ENCODE measurements at places on chromosomes 13 and 19.

DNA sequence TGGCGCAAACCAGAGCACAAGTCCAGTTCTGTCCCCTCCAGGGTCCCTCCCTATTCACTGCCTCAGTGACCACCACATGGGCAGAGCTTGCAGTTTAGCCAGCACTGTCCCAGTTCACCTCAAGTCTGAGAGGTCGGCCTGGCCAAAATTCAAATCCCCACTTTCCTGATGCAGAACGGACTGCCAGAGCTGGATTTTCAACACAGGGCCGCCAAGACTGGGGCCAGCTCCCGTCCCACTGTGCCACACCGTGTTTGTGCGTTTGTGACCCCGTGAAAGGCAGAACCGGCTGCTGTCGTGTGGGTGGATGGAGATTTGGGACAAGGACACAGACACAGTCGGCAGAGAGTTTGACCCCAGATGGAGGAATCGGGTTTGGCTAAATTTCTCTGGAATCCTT lies 176.7 kb downstream of the URI1 start:
- DNase-seq = no peak

DNA sequence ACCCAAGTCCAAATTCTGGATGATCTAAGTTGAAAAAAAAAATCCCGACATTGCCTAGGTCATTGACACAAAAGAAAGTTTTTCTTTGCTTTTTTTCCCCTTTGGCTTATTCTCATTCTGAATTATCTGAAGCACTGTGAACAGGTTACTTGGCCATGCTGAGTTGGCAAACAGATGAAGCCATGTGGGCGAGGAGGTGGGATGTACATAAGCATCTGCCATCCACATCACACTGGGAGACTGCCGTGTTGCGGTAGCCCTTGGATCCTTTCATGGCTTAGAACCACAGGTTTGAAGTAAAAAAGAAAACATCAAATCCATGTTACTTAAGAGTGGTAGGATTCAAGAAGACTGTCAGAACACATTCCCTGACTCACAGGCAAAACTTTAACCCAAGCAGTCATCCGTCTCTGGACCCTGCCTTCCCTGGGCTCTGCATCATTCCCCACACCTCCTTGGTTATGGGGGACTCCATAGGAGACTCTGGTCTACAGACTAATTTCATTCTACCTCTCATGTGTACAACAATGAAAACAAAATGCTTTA lies 242.5 kb upstream of the SERP2 start:
- no peak for DNase-seq

DNA sequence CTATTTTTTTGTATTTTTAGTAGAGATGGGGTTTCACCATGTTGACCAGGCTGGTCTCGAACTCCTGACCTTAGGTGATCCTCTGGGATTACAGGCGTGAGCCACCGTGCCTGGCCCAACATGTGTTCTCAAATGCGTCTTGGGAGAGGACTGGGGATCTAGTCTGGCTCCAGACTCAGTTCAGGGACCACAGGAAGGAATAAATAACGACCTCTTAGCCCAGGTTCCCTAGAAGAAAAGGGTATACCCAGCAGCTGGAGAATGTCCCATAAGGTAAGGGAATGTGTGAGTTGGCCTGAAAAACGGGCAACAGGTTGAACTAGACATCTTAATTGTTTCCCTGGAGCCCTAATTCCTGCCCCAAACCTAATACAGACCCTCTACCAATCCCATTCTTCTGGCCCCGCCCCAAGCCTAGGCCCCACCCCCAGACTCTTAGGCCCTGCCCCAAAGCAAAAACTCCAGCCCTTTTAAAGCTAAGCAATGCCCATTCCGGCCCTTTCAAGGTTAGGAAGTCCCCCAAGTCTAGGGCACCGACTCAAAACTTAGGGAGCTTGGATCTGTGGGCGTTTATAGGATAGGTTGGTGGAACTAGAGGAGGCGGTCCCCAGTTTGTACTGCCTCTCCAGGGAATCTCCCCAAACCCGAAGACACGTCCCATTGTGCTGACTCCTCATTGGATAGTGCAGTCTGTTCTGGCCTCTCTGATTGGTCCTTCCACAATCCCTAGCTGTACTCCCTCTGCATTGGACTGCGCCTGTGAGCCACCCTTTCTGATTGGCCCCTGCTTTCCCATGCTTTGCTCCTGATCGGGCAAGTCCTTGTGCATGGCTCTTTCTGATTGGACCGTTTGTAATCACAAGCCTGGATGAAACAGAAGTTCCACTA lies 5.4 kb upstream of the LRFN1 start:
- DNase-seq = peak; percentile 69

GRCh38 chr19:35081201-35081600 lies 34.4 kb upstream of the FXYD3 start:
- no peak for DNase-seq

DNA sequence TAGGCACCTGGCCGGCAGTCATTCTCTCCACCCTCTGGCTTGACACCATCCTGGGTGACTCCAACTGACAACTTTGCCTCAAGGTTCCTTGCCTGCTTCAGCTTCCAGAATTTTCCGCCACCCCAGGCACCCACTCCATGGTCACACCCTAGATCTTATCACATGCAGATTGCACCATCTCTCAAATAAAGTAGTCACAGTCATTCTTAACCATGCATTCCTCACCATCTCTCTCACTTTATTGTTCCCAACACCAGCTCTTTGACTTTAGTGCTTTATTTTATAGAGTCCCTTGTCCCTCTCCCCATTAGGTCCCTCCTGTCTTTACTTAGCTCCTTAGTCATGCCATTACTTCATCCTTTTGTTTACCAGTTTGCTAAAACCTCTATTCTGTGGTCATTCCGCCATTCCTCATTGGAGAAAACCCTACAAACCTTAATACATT lies 351.7 kb downstream of the SPRY2 start:
- no peak for DNase-seq

DNA sequence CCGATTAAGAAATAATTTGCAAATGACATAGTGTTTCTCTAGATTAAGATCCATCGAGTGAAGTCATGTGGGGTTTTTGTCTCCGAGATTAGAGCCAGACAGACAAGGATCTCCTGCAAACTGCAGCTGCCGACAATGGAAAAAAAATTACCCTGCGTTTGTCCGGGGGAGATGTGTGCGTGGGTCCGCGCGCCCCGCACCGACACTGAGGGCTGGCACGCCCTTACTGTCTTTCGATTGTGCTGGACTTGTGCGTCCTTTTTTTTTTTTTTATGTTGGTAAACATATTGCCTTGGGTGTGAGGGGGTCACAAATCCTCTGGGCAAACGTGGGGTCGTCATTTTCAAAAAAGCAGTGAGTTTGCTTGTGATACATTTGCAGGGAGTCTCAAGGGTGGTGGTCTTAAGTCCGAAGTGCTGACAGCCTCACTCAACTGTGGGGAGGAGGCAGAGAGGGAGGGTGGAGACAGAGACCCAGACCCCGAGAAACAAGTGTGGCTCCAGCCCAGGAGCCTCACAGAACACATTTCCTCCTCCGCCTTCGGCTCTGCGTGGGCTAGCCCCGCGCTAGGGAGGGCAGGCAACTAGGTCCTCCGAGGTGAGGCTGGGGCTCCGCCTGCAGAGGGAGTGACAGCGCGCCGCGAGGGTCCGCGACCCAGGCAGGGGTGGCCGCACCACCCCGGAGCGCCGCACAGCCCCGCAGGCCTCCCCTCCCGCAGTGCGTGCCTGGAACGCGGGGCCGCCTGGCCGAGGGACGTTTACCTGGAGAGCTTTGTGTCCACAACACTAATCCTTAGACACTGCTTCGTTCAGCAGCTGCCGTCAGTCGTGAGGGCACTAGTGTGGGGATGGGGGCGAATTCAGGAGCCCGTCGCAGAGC lies 11.7 kb upstream of the SOX1 start:
- peak; percentile 82 for DNase-seq

GRCh38 chr13:39825886-39826285 lies 170.4 kb downstream of the COG6 start:
- no peak for DNase-seq

GRCh38 chr19:31344403-31344802 lies 4.8 kb downstream of the TSHZ3 start:
- DNase-seq = peak; percentile 62

GRCh38 chr19:13430790-13431582 lies 75.3 kb downstream of the CACNA1A start:
- DNase-seq = peak; percentile 74

- DNase-seq = no peak
These were observed 4.5 kb downstream of the PSMD8 start for GRCh38 chr19:38378866-38379265.

GRCh38 chr13:101399365-101399764 lies 16.9 kb downstream of the NALCN start:
- no peak for DNase-seq

DNA sequence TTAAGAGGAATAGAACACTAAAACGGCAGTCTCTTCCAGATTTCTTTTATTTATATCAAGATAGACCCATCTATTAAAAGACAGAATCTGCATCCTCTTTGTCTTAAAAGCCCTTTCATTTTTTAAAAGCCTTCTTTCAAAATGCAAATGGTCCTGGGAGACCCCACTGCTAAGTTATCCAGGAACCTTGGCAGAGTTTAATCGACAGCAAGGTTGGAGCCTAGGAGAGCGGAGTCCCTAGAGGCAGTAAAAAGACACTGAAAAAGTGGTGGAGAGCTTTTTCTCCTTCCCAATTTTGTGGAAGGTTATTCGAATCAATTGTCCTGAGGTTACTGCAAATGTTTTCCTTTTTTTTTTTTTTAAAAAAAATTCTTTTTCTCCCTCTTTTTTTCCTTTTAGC lies 294.7 kb downstream of the NALCN start:
- no peak for DNase-seq

GRCh38 chr19:34794066-34794960 lies 21.3 kb upstream of the ZNF599 start:
- no peak for DNase-seq

- no peak for DNase-seq
These were observed 88.5 kb upstream of the SIAH3 start for GRCh38 chr13:45940061-45940460.

DNA sequence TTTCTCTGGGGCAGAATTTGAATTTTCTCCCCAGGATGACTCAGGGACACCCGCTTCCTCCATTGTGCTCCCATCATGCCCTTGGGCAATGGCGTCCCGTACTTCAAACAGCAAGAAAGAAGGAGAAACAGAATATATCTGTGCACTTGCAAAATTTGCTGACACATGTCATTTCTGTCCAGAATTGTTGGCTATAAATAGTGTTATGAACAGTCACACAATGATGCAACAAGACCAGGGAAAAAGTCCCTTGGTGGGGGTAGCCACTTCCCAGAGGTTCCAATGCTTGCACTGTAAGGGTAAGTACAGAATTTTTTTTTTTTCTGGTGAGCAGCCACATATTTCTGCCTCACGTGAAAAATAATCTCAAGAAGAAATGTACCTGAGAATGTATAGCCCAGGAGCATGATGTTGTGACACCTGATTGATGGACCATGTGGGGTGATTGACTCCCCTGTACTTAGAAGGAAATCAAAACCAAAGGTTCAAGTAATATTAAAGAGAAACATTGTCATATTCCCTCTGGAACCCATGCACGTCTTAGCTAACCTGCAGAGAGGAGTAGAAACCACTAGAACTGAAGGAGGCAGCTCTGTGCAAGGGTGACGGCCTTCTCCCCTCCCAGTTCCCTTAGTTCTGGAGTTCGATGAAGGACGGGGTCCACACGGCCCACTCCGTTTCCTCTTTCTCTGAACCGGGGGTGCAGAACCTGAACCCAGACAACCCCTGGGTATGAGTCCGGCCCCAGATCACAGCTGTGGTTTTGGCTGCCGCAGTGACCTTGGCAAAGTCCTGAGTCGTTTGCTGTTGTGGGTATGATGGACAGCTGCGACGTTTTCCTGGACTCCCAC lies 9.3 kb upstream of the LAIR1 start:
- no peak for DNase-seq

GRCh38 chr13:28794396-28794795 lies 25.7 kb upstream of the MTUS2 start:
- no peak for DNase-seq

- no peak for DNase-seq
These were observed 96.8 kb upstream of the DOCK9 start for GRCh38 chr13:99074693-99075092.

- peak; percentile 27 for DNase-seq
These were observed 11.5 kb upstream of the GAS6 start for GRCh38 chr13:113875429-113875815.
